CD8-positive, alpha-beta T cell (primary cell): ENCODE measurements at places on chromosomes 5 and 9. TPM values are rescaled to one million over a fixed set of nuclear protein-coding genes. Genes with fewer than 3 reads are reported as not detected.
A peak's percentile ranks its signal among the peaks of the same experiment; 100 is the strongest.

Gene EIF4E1B
- total RNA-seq = not detected

Gene SARDH
- total RNA-seq = 10.2 TPM

Gene CATSPER3
- total RNA-seq = not detected

Gene ANKRD34B
- total RNA-seq = not detected

Gene KCNV2
- not detected for total RNA-seq

Gene KIAA0825
- total RNA-seq = 0.89 TPM

Gene IRX4
- not detected for total RNA-seq

Gene ARL10
- total RNA-seq = 4.1 TPM

Gene FOXD4L3
- total RNA-seq = not detected

Gene ARHGEF37
- total RNA-seq = not detected

Gene MTAP
- 14.3 TPM for total RNA-seq

Gene CSF2
- not detected for total RNA-seq

Gene GPR150
- not detected for total RNA-seq

Gene ZNG1A
- 12.7 TPM for total RNA-seq

- no peak for DNase-seq
Observed at GRCh38 chr5:111119856-111120255, 27.7 kb downstream of the WDR36 start.

DNA sequence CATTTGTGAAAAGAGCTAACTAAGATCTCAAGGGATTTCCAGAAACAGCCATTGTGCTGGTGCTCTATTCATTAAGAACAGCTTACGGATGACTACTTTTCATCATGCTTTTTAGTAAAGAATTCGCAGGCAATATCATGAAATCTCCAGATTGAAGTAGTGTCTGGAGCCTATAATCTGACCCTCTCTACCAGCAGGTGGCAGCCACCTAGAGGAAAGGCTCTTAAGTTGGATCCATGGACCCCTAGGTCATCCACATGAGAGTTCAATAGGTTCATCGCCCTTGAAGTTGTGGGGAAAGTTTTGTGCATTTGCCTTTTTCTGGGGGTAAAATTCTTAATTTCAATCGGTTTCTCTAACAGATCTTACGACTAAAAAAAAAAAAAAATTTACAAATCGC lies 82.3 kb downstream of the SLC1A3 start:
- DNase-seq = no peak

GRCh38 chr9:137295238-137295811 lies 6.7 kb downstream of the NRARP start:
- no peak for DNase-seq

GRCh38 chr5:72324189-72324825 lies 4.1 kb downstream of the PTCD2 start:
- DNase-seq = no peak

DNA sequence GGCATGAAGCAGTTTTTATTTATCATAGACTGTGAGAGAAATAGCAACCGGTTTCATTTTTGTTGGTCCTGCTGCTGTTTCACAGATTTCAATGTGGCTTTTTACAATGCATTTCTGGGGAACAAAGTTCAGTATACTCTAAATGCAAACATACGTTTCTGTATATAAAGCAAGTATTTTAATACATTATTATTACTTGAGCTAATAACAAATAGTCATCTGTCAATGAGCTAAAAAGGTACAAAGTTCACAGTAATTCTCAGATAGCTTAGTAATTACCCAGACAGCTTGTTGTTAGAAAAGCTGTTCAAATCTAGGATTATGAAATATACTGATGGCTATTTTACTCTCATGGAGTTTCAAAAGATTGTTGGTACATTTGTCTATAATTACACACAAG lies 50.8 kb downstream of the PBX3 start:
- DNase-seq = no peak

GRCh38 chr9:76859860-76860259 lies 46.1 kb downstream of the PRUNE2 start:
- no peak for DNase-seq

DNA sequence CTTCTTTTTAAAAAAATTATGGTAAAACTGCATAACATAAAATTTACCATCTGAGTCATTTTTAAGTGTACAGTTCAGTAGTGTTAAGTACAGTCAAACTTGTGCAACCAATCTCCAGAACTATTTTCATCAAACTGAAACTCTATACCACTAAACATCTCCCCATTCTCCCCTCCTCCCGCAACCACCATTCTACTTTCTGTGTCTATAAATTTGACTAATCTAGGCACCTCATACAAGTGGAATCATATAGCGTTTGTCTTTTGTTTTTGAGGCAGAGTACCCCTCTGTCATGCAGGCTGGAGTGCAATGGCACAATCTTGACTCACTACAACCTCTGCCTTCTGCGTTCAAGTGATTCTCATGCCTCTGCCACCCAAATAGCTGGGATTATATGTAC lies 24.0 kb upstream of the EBF1 start:
- no peak for DNase-seq

- DNase-seq = no peak
Observed at GRCh38 chr9:2679011-2679410, 38.3 kb upstream of the KCNV2 start.

DNA sequence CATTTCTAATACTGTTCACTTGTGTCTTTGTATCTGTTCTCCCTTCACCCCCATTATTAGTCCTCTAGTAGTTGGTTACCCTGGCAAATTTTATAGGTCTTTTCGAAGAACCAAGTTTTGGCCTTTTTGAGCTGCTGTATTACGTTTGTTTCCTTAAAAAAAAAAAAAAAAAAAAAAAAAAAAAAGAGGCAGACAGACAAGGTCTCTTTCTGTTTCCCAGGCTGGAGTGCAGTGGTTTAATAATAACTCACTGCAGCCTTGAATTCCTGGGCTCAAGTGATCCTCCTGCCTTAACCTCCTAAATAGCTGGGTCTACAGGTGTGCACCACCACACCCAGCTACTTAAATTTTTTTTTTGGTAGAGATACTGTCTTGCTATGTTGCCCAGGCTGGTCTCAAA lies 20.9 kb downstream of the DDX4 start:
- DNase-seq = no peak

DNA sequence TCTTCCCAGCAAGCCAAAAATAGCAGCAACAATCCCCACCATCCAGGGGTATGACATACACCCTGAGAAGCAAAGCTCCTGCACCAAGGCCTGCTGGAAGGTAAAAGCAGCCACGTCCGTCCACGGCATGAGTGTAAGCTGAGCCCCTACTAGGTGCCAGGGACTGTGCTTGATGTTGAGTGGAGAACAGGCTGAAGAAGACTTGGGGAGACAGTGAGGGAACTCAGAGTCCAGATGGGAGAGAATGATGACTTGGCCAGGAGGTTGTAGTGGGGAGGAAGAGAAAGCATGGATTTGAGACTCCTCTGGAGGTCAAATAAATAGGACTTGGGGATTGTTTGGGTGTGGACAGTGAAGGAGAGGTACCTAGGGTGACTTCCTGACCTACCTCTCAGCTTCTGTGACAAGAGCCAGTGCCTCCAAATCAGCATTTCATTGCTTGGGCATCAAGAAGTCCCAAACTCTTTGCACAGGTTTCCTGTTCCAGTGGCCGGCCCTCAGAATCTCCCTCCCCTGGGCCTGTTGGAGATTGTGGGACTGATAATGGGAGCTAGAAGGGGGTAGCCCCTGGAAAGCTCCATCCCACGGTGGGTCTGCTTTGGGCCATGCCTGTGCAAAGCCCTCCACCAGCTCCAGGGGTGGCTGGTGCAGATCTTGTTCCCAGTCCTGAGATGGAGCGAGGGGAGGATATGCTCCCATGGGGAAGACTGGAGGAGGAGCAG lies 58.3 kb upstream of the ADAMTS2 start:
- DNase-seq = peak; percentile 17

GRCh38 chr5:1881731-1882336 lies 891 bp downstream of the IRX4 start:
- DNase-seq = no peak

DNA sequence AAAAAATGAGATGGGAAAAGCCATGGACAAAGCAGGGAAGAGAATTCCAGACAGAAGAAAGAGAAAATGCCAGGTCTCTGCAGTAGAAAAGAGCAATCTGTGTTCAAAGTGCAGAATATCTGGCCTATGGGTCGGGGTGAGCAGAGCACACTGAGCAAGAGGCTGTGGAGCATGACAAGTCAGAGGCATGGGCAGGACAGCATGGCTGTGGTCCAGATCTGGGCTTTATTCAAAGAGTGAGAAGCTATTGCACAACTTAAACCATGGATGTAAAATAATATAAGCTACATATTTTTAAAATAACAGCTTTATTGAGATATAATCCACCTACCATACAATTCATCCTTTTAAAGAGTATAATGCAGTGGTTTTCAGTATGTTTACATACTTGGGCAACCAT lies 133.1 kb upstream of the SPDL1 start:
- DNase-seq = no peak

DNA sequence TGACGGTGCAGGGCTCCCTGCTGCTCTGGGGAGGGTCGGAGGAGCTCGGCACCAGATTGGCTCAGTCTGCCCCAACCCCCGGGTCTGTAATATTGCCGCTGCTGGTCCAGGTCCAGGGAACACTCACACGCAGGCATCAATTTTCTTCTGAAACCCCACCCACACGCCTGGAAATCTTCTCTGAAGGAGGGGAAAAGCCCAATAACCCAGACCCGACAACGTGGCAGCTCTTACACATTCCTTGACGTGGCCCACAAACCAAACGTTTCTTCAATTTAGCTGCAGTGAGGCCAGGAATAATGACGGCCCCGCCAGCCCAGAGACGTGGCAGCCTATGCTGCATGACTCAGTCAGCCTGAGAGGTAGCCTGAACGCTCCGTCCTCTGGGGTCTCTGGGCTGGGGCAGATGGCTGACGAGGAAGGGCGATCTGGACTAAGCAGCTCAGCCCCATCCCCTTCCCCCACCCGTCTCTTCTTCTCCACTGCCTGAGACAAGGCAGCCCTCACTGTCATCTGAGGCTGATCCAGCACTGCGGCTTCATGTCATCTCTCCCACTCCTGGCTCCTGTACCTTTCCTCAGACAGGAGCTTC lies 9.9 kb upstream of the SPARC start:
- no peak for DNase-seq

- DNase-seq = peak; percentile 4
Observed at GRCh38 chr5:1247811-1248210, 22.6 kb downstream of the SLC6A18 start.
